GM18507 (cell line): ENCODE measurements at places on chromosomes 5 and 9.

DNA sequence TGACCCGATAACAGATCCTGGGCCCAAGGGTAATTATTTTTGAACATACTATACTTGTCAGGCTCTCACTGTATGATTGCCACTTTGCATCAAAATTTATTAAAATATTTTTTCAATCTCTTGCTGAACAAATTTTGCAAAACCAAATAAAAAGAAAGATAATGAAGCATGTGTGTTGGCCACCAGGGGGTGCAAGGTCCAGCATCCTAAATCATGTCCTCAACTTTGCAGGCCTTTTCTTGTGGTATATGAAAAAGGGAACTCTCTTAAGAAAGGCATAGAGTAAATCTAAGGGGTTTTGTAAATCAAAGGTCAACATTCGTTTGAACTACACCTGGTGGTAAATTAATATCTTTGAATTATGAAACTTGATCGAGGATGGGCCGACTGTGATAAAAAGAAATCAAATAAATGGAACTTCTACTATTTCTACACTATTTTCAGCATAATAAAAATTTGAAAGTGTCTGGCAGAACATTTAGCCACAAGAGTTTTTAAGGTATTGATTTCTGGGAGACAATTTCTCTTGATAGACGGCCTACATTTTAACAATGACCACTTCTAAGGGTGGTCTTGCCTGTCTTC lies 676.5 kb downstream of the DMRTA1 start:
- no peak for DNase-seq

- no peak for DNase-seq
Observed at GRCh38 chr9:88174324-88174723, 36.0 kb upstream of the SPATA31C2 start.

DNA sequence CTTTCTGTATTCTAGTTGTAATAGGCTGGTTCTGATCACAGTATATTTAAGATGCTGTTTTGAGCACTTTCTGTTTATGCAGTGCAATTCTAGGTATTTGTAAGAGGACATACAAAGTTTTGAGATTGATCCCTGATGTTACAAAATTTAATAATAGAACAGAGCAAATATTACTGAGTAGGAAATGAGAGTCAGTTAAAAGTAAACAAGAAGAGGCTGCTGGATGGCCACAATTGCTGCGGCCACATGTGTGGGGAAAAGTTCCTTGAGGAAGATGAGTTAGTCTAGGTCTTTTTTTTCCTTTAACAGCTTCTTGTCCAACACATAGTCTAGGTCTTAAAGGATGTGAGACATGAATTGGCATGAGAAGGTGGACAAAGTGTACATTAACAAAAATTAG lies 11.3 kb downstream of the EHMT1 start:
- no peak for DNase-seq

- DNase-seq: no peak
Observed at GRCh38 chr5:101385276-101385675, 482.2 kb upstream of the ST8SIA4 start.

DNA sequence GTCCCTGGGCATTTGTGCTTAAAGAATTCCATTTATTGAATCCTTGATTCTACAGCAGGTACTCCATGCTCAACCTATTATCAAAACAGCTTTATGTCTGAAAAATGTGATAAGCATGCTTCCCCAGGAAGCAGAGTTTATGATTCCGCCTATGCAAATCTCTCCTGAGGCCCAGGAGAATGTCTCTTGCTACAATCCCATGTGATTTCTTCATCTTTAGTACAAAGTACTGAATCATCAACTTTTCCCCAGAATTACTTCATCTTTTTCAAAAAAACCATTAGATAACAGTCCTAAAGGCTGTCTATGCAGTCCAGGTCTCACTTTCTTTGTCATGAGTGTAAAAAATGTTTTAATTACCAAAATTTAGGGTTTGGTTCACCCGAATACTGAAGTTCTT lies 130.2 kb upstream of the ADAMTSL1 start:
- no peak for DNase-seq

- no peak for DNase-seq
Observed at GRCh38 chr5:162128117-162128516, 60.5 kb downstream of the GABRG2 start.
